Activated CD4-positive, alpha-beta T cell treated with anti-CD3 and anti-CD28 coated beads, Interleukin-2, amount 50 U/mL, for 1 hour (primary cell): ENCODE measurements at places on chromosomes 11 and 22.

GRCh38 chr11:1651411-1651980 is 21.9 kb downstream of the KRTAP5-5 start:
- no peak for DNase-seq

DNA sequence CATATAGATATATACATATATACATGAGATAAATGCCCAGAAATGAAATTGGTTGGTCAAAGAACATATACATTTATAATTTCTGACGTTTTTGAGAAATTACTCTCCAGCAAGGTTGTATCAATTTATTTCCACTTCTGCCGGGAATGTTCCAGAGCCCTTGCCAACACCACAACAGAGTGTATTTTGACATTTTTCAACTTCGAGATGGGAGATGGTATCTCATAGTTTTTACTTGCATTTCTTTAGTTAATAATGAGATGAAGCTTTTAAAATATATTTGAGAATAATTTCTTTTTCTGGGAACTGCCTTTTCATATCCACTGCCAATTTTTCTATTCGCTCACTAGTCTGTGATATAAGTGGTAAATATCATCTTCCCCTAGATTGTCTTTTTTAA is 19.3 kb upstream of the CLMP start:
- no peak for DNase-seq

- peak; percentile 45 for DNase-seq
Measured at GRCh38 chr22:17303840-17304779, 65.2 kb upstream of the CECR2 start.

GRCh38 chr11:36713715-36714114 is 115.7 kb upstream of the RAG2 start:
- no peak for DNase-seq

DNA sequence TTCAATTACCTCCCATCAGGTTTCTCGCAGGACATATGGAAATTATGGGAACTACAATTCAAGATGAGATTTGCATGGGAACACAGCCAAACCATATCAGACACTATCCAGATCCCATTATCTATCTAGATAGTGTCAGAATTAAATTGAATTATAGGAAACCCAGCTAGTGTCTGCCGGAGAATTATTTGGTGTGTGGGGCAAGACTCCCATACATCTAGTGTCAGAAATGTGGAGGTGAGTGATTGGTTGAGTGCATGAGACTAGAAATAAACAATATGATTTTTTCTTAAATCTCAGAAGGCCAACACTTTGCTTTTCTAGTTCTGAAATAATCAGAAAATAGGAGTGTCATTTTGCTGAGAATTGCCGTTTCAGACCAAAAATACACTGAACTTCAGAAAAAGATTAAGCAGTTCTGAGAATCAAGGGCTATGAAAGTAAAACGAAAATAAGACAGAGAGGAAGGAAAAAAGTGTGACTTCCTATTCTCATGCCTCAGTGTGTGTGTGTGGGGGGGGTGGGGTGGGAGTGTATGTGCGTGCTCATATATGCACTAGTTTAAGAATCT is 21.3 kb downstream of the CASP12 start:
- DNase-seq = no peak

DNA sequence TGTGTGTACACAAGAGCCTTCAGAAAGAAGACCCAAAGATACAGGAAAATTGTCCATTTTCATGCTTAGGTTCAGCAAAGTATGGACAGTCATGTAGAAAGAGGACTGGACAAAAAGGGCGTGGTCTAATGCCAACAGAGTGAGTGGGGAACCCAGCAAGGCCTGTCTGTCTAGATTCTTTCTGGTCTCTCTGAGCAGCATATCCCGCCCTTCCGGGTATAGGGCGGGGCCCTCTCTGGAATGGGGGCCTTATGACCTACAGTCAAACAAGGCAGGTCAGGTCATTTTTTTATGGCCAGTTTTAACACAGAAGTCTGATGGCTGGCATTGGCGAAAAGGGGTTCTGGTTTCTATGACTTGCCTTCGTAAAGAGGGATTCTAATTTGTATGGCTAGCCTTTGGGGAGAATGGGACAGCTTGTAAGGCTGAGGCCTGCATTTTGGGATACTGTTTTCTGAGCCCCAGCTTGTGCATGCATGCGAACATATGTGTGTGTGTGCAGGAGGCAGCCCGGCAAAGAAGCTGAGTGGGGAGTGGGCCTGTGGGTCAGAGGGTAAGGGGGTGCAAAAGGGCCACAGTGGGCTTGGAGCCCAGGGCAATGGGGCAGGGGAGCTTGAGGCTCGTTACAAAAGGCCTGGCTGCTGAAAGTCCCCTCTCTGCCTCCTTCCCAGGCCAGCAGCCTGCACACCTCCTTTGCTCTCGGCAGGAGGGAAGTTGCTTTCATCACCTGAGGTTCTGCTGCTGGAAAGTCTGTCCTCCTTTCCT is 130.5 kb upstream of the B3GAT1 start:
- no peak for DNase-seq

GRCh38 chr11:112302226-112302868 is 41.7 kb upstream of the PLET1 start:
- DNase-seq = no peak

- DNase-seq = no peak
Measured at GRCh38 chr11:69301455-69302401, 7.8 kb downstream of the MYEOV start.

GRCh38 chr11:61922539-61922938 is 5.2 kb upstream of the RAB3IL1 start:
- no peak for DNase-seq

DNA sequence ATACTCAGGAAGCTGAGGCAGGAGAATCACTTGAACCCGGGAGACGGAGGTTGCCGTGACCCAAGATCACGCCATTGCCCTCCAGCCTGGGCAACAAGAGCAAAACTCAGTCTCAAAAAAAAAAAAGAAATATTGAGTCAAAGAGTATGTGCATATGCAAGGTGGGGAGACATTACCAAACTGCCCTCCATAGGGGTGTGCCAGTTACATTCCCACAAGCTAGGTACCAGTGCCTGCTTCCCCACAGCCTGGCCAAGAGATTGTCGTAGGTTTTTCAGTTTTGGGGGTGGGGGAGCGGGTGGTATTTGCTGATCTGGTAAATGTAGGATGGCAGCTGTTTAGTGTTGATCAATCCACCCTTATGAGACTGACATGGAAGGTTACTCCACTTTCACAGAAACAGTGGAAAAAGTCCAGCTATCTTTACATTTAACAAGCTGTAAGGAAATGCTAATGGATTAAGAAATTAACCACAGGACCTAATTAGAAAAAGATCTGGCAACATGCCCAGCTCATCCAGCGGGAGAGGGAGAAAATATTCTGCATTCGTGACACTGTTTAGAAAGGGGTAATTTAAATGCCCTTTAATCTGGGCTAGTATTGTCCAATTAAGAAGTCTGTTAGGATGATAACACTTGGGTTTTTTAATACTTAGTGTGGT is 89.4 kb downstream of the PACS1 start:
- DNase-seq = no peak

GRCh38 chr22:23231471-23232093 is 51.3 kb downstream of the BCR start:
- DNase-seq = no peak

DNA sequence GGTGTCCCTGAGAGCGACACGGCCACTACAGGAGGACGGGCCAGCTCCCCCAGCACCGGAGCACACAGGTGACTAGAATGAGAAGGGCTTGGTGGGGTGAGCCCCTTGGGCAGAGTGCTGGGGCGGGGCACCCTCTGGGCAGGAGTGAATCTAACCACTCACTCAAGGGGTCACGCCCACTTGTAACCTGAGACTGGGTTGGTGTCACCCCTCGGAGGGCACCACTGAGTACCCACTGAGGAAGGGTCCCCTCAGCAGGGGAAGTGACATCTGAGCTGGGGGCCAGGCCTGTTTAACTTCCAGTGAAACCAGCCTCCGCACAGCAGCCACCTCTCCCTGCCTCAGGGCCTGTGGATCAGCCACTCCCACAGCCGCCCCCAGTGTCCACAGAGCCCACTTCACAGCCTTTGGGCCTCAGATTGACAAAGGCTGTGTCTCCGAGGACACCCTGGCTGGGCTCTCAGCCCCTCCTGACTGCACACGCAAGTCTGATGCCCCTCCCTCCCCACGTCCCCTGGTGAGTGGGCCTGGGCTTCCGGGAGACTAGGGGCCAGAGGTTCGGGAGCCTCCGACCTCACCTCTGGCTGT is 5.6 kb downstream of the GATD1 start:
- no peak for DNase-seq

GRCh38 chr11:128603752-128604414 is 16.5 kb upstream of the ETS1 start:
- DNase-seq = no peak

GRCh38 chr22:27614006-27614649 is 187.4 kb downstream of the MN1 start:
- no peak for DNase-seq

DNA sequence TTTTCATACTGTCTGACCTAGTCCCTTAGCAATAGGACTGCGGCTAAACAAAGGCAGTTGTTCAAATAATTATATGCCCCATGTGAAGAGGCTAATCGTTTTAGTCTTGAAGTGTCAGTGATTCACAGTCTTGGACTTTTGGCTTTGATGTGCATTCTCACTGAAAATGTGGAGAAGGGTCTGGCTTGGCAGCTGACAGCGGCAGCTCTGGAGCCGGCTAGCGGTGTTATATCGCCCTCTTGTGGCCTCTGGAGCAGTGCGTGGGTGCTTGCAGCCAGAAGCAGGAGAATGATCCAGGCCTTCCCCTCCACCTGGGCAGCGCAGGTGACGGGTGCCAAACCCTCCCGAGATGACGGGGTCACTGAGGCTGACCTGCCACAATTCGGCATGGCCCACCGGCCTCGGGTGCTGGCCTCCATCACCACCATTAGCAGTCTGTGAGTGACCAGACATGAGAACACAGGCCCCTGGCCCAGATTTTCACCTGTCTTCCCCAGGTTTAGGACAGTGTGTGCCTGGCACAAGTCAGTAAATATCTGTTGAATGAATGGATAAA is 90.3 kb upstream of the PITPNB start:
- peak; percentile 72 for DNase-seq

DNA sequence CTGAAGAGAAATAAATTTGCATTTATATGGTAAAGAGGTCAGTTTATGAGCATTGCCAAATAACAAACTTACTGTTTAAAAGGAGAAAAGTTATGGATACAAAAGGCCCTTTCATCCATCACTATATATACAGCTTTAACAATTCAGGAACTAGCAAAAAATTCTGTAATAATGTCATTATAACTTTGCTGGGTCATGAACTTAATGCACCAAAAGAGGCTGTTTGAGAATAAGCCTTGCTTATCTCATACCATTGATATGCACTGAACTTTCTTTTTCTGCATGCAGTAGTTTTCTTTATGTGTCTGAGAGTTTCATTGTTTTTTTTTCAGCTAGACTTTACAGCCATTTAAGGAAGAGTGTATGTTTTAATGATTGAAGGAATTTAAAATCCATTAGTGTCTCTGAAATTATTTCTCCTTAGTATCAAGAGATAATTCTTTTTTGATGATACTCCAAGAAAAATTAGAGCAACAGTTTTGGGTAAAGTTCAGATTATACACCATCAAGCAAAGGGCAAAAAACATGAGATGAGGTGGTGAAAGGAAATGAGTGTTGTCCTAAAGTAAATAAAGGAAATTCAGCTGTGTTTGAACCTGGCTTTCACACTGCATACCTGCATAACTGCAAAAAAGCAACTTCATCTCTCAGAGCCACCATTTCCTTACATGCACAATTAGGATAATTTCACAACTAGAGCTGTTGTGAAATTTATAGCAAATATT is 188.2 kb upstream of the ANO3 start:
- DNase-seq = no peak

DNA sequence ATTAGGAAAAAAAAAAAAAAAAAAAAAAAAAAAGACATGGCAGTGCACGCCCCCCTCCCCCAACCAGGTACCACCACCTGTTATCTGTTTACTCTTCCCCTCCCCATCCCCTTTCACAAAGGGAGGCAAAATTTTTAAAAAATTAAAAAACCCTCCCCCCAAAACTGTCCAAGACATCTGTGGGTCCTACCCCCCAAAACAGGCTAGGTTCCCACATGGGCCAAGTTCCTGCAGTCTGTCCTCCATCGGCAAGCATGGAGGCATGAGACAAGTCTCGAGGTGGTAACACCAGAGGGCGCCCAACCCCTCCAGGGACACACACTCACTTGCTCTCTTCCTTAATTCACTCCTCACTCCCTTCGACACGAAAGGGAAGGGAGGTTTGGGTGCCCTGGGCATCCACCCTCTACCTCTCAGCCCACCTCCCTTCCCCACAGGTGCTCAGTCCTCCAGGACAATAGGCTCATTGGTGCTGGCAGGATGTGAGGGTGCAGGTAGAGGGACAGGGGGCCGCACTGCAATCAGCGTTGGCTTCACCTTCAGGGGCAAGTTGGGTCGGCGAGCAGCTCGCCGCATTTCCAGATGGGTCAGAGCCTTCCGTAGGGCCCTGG is 2.2 kb upstream of the TUT1 start:
- peak; percentile 80 for DNase-seq

DNA sequence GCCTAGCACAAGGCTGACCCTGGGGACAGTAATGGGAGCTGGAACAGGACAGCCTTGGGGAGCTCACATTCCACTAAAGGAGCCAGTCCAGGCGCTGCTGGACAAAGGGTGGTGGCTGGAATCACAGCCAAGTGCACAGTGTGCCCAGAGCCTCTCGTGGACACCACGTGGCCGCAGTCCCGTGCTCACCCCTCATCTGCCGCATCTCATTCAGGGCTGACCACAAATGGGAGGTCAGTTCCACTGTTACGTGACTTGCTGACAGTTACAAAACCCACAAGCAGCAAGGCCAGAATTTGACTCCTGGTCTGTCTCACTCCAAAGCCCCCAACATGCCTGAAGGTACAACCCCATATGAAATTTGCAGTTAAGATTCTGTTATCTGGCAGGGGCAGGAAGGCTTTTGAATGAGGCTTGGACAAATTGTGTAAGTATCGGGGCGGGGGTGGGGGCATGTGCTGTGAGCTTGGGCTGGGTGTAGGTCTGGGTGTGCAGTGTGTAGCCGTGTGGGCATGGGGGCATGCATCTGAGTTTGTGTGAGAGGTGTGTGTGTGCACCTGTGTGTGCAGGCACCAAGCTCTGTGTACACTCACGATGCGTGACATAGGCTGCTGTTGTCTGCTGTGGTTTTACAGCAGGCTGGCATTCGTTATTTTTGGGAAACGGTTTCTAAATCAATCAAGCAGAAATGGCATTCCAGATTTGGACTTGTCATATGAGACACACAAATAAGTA is 301.7 kb downstream of the BRD1 start:
- no peak for DNase-seq

GRCh38 chr11:14973621-14974514 is 1.7 kb upstream of the CALCA start:
- DNase-seq = peak; percentile 18
